Fibroblast of pulmonary artery (primary cell): ENCODE measurements at places on chromosomes 5 and 9.

- DNase-seq = no peak
Measured at GRCh38 chr5:50867140-50867539, 200.7 kb downstream of the PARP8 start.

- no peak for DNase-seq
Measured at GRCh38 chr5:124740991-124741583, 5.4 kb downstream of the ZNF608 start.

DNA sequence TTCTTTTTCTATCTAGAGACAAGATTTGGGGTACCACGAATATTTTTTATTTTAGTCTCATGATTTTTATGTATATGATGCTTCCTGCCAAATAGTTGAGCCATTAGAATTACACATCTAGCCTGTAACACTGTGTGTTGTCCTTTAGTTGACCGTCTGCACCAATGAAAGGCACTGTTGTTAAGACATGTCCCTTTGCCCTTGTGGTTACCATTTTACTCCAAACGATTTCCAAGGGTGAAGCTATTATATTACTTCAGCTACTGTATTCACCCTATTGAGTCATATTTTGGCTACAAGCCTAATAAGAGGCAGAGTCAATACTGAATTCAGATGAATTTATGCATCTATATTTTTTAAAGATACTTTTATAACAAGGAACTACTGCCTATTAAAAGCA lies 207.6 kb downstream of the CETN3 start:
- peak; percentile 49 for DNase-seq

GRCh38 chr9:135176284-135176683 lies 88.8 kb downstream of the OLFM1 start:
- DNase-seq = no peak

DNA sequence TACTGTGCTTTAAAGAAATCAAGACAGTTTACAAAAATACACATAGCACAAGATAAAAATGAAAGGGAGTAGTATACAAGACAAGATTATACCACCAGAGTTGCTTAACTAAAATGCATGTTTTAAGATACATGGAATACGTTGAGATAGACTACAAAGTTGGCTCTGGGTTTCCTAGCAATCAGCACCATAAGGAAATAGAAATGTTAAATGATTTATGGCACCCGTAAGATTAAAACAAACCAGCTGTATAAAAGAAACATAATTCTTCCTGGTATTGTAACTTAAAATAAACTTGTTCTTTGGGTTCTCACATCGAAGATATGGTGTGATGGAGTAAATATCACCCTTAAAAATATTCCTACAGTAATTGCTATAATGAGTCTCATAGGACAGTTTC lies 9.9 kb upstream of the CSNK1G3 start:
- no peak for DNase-seq

GRCh38 chr9:78767490-78767889 lies 470.6 kb downstream of the PSAT1 start:
- DNase-seq = no peak

DNA sequence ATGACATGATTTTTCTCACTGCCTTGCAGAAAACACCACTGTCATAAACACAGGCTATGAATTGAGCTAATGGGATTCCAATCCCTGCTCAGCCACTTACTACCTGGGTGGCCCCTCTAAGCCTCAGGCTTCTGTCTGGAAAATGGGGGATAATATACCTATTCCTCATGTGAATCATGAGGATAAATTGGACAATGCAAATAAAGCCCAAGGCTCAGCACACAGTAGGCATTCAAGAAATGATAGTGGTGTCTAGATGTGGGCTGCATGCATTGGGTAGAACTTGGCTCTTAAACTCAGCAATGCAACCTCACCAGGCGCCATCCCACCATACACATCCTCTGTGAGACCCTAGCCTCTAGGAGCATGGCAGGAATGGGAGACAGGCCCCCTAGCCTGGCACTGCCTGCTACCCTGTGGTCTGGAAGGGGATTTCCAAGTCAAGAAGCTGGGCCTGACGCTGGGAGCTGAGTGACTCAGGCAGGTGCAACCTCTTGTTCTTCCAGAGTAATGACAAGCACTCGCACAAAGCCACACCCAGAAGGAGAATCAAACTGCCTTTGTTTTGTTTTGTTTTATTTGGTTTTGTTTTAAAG lies 2.3 kb upstream of the TNIP1 start:
- no peak for DNase-seq

DNA sequence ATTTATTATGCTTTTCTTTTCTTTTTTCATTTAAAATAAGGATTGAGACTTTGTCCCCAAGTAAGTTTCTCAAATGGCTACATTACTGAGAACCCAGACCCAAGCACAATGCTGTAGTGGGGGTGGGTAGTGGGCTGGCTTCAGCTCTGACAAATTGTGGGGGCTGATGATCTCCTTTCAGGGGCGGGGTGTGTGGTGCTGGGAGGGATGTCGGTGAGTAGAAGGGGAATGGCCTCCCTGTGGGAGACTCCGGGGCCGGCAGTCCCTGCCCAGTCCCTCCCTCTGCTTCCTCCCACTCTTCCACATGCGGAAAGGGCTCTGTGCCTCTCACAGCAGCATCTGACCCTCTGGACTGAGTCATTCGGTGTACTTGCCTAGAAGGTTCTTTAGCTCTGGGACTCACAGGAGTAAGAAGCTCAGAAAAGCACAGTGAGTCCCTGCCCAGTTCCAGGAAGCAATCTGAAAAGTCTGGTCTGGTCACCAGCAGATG lies 14.3 kb downstream of the CD180 start:
- DNase-seq = peak; percentile 82

- DNase-seq = no peak
Measured at GRCh38 chr5:107418902-107419301, 251.8 kb downstream of the EFNA5 start.
